Astrocyte (in vitro differentiated cells and primary cell): ENCODE measurements at places on chromosomes 4 and X.

- peak; percentile 98 for DNase-seq
Observed at GRCh38 chr4:104728380-104729122, 233.9 kb upstream of the CXXC4 start.

GRCh38 chrX:85359051-85359450 is 20.4 kb downstream of the POF1B start:
- no peak for DNase-seq

DNA sequence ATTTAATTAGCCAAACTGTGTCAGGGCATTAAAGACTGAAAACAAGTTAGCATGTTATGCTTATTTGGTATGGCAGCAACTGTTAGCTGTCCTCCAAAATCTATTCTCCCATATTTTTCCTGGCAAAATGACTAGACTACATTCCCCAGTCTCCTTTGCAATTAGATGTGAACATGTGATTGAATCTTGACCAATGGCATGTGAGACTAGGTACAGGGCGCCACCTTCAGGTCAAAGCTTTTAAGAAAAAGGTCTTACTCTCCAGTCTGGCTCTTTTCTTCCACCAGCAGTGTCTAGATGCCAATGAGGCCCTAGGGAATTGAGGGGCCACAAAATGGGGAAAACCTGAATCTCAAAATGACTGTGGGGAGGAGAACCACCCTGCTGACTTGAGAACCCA is 408.2 kb downstream of the SMARCA1 start:
- DNase-seq, result no peak

GRCh38 chr4:109375778-109376414 is 57.7 kb upstream of the SEC24B start:
- DNase-seq, result no peak

GRCh38 chr4:108224611-108225053 is 55.9 kb upstream of the LEF1 start:
- DNase-seq, result peak; percentile 65

DNA sequence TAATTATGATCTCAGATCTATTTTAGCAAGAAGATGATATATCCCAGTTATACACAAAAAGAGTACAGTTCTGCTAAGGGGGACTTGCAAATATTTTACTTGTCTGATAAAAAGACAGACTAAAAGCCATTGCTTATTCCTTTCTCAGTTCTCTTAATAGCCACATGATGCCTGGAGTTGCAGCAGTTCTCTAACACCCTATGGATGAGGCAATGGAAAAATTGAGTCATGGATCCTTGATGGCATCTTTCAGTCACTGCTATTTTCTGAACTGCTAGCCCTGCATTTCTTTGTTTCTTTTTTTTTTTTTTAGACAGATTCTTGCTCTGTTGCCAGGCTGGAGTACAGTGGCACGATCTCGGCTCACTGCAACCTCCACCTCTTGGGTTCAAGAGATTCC is 1956.7 kb downstream of the C4orf33 start:
- DNase-seq, result no peak

- peak; percentile 74 for DNase-seq
Observed at GRCh38 chr4:7876201-7876875, 63.3 kb downstream of the AFAP1 start.

GRCh38 chr4:5469151-5469775 is 239.1 kb downstream of the EVC2 start:
- DNase-seq, result no peak

- DNase-seq, result no peak
Observed at GRCh38 chr4:123556526-123556925, 159.9 kb downstream of the SPRY1 start.

DNA sequence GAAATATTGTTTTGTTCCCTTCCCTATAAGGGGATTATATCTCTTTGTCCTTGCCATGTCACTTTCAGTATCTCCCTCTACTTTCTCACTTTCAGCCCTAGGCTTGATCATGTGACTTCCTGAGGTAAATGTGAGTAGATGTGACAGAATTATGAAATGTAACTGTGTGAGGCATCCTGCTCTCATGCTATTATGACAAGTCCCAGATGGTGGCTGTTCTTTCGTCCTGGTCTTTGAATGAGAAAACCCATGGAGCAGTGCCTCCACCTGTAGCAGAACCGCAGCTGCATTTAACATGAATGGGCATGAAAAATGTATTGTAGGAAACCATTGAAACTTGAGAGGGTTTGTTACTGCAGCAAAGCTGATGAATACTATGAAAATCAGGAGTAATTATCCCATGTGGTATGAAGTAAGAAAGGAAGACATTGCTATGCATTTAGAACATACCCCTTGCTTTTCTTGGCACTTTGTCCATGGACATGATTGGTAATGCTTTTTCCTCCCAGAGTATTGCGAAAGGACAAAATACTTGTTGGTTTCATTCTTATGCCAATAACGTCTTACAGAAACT is 202.2 kb upstream of the GPRIN3 start:
- DNase-seq, result peak; percentile 75

DNA sequence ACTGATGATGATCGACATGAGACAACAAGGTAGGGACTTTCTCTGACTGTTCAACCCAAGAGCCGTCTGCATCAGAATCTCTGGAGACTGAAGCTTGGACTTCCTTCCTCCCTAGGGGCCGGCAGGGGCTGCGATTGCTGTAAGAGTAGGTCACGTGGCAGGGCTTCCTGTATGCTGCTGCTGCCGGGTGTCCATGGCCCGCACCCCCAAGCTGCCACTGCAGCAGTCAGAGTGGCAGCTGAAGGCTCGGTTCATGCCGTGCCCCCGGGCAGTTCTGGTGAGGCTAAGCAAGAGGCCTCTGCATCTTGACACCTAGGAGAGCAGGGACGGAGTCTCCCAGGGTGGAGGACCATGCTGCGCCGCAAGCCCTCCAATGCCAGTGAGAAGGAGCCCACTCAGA is at the start of gene SASH3:
Gene SASH3, plus strand, starts transcription at position 203 of the 400 bp plus-strand sequence. Its CDS starts 149 bp downstream, at position 352.
- DNase-seq, result no peak
